ENCODE measurements at places on chromosomes 1 and 21.

- DNase-seq = no peak
Measured at GRCh38 chr1:152623203-152623844, 421 bp upstream of the LCE3A start.

DNA sequence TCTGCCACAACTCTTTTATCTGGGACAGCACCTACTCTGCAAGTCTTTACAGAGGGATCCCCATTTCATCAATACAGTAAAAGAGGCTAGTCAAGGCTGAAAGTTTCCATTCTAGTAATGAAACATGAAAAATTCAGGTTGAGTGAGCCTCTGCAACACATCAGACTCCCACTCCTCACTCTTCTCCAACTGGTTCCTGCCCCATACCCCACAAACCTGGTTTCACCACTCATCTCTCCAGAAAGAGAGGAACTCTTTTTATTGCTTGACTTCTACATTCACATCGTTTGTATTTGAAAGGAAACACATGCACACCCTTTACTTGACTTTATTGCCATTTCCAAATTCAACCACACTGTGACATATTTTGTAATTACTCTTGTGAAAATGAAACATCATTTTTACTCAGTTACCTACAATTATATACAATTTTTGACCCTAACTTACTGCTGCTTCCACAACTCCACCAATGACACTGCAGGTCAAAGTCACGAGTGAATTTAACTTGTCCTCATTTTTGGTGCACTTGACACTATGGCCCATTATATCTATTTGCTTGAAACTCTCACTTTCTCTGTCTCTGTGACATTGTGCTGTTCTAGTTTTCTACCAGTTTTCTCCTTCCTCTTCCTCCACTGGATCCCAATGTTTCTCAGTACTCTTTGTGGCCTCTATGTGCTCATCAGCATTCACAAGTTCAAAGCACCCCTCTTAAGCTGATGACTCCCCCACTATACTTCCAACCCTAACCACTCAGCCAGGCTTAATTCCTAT, 8.0 kb downstream of the STX6 start:
- DNase-seq = no peak

- no peak for DNase-seq
Measured at GRCh38 chr1:41783189-41783639, 135.5 kb downstream of the HIVEP3 start.

- DNase-seq = no peak
Measured at GRCh38 chr21:33020558-33021100, 5.1 kb upstream of the OLIG2 start.

- DNase-seq = peak; percentile 14
Measured at GRCh38 chr1:220137019-220137786, 43.3 kb downstream of the IARS2 start.

GRCh38 chr1:196563768-196564167, 44.5 kb downstream of the KCNT2 start:
- no peak for DNase-seq

DNA sequence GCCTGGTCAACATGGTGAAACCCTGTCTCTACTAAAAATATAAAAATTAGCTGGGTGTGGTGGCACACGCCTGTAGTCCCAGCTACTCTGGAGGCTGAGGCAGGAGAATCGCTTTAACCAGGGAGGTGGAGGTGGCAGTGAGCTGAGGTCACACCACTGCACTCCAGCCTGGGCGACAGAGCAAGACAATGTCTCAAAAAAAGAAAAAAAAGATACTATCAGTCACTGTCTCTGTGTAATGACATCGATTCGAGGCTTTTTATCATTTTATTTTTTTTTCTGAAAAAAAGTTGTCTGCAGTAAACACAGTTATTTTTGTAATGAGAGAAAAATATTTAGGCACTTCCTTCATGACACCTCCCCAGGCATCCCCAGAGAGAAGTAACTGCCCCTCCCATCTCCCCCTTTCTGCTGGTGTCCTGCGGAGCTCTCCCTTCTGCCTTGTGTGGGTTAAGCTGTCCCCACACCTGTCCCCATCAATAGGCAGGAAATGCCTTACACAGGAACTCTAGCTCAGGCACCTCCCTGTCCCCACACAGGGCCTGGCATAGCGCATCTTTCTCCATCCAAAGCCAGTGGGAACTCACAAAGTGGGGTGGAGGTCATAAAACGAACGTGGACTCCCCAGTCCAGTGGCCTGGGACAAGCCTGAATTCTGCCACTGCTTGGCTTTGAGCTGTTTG, 132.0 kb downstream of the SYF2 start:
- no peak for DNase-seq

DNA sequence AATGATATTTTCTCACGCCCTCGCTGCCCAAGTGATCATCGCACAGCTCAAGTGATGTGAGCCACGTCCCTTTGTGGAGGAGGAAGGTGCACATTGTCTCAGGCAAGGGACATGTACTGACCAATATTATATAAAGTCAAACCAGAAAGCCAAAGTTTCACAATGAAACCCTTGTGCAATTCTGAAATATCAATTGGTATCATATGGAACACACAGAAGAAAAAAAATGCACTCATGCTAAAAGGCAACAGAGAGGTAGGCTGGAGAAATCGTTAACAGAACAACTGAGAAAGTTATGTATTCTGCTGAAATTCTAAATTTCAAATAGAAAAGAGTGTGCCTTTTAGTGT, 1.9 kb downstream of the JAM2 start:
- no peak for DNase-seq

DNA sequence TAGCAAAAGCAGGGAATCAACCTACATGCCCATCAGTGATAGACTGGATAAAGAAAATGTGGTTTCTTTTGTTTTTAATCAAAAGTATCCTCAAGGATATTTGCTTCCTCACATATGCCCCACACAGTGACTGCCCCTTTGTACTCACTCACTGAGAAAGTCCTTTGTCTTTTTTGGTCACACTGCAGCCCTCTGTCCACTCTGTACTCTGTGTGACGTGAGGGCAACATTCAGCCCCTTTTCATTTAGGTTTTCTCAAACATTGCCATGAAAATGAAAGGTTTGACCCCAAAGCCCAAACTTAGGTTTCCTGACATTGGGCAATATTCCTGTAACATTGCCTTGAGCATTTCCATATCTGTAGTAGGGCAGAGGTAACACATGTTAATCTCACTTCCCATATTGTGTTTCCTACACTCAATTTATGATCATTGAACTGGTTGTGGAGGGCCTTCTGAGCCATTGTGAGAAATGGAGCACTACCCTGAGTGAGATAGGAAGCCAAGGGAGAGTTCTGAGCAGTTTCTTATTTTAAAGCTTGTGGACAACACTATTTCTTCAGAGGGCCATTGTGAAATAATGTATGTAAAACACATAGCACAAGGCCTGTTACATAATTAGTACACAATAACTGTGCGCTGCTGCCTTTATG, 501.9 kb upstream of the C1orf87 start:
- no peak for DNase-seq

DNA sequence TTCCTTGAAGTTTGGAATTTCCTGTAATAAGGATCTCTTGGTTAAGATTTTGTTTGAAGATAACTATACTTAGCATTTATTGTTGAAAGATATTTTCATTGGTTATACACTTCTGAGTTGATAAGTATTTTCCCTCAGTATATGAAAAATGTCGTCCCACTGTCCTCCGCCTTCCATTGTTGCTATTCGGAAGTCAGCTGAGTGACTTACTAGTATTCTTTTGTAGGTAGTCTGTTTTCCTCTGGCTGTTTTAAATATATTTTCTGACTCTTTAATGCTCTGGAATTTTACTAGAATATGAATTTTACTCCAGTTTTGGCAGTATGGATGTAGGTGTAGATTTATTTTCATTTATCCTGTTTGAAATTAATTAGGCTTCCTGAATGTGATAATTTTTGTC, 498.7 kb upstream of the NFIA start:
- no peak for DNase-seq

DNA sequence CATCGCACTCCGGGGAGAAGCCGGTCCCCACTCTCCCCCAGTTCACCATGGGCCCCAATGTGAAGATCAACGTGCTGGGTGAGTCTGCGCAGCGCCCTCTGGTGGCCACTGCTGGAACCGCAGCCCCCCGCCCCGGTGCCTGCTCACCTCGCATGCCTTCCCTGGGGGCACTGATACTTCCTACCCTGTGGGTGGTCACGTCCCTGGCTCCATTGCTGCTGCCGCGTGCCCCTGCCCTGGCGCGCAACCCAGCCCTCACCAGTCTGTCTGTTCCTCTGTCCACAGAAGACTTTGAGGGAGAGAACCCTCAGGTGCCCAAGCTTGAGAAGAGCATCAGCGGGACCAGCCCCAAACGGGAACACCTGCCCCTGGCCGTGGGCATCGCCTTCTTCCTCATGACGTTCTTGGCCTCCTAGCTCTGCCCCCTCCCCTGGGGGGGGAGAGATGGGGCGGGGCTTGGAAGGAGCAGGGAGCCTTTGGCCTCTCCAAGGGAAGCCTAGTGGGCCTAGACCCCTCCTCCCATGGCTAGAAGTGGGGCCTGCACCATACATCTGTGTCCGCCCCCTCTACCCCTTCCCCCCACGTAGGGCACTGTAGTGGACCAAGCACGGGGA, 7.6 kb downstream of the EFNA3 start:
- peak; percentile 69 for DNase-seq

DNA sequence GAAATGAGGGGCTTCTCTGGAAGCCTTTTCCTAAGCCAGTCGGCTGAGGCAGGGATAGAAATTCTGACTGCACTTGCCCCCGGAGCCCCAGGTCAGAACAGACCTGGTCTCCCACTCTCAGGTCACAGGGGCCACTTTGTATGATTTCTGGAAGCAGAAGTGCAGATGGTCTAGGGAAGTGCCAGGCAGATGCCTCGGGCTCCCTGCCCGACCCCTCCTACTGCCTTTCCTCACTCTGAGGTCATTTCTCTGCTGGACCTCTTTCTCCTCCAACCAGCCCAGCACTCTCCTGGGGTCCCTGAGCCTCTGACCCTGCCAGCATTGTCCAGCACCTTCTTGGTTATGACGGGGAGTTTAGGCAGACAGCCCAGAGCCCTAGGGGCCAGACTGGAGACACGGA, 8.7 kb downstream of the RUNX3 start:
- no peak for DNase-seq

DNA sequence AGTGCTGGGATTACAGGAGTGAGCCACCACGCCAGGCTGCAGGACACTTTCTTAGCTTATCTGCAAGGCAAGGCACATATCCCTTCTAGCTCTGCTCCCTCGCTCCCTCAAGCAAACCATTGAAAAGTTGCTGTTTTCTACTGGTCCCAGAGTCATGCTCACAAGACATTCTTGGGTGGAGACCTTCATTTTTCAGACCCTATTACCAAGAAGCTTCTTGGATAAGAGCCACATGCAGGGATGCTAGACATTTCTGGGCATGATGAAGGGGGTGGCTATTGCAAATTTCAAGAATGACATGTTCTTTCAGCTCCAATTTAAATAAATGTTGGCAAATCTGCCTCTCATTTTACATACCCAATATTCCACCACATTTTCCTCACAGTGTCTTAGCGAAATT, 33.9 kb downstream of the CAPN9 start:
- DNase-seq = no peak

- no peak for DNase-seq
Measured at GRCh38 chr1:38481871-38482826, 377.4 kb downstream of the RRAGC start.

DNA sequence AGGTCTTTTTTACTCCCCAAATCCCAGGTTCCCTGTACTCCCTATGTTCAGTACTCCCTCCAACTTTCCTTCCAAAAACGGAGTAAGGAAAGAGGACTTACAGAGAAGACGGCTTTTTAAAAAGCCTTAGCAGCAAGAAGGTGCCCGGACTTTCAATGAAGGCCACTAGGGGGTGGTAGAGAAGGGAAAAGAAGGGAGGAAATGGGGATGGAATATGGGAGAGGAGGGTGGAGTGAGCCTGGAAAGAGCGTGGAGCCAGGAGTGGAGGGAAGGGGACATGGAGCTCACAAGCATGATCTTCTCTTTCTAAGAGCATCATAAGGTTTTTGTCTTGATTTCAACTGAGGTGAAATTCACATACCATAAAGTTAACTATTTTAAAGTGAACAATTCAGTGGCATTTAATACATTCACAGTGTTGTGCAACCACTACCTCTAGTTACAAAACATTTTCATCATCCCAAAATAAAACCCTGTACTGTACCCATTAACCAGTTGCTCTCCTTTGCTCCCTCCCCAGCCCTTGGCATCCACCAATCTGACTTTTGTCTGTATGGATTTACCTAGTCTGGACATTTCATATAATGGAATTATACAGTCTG, 129.9 kb downstream of the ZNF281 start:
- DNase-seq = no peak

DNA sequence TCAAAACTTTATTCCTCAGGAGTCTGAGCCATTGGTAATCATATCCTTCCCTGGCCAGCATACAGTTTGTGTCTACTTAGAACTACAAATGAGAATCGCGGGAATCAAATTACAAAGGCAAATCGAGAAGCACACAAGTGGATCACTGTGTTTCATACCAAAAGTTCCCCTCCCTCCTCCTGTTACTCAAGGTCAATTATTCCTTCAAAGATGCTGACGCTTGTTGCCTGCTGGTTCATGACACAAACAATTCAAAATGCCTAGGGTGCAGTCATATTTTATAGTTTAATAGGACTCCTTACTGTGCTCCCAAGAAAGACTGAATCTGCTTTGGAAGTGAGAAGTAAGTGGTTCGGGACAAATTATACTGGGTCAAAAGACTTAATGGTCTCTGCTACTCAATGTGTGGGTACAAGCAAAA, 93.0 kb upstream of the PBX1 start:
- DNase-seq = no peak

GRCh38 chr1:3132660-3133059, 63.7 kb downstream of the PRDM16 start:
- DNase-seq = no peak

DNA sequence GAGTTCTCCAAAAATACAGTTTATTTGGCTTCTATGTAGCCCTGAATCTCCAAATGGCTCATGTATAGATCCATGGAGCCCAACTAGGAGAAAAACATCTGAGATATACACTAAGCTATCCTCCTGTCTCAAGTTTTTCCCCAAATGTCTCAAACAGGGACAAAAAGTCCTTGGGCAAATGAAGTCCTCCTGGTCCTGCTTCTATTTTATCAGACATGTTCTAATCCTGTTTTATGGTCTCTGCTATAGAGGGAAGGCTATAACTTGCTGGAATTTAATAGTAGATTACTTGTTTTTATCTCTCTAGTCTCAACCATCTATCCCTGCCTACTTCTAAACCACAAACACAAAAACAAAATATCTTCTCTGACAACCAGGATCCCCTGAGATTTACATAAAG, 26.9 kb downstream of the CRP start:
- DNase-seq = no peak

GRCh38 chr1:51189421-51190073, 46.5 kb upstream of the RNF11 start:
- peak; percentile 48 for DNase-seq

- peak; percentile 3 for DNase-seq
Measured at GRCh38 chr1:236281198-236281653, 532 bp downstream of the ERO1B start.
